ENCODE measurements at places on chromosomes 3 and 15. TPM values are rescaled to one million over a fixed set of nuclear protein-coding genes. Genes with fewer than 3 reads are reported as not detected.

RARB gene
- total RNA-seq: 10.4 TPM

ANKDD1A gene
- total RNA-seq: 1.8 TPM

ITIH1 gene
- total RNA-seq: not detected

IGDCC3 gene
- 0.08 TPM for total RNA-seq

PIERCE2 gene
- total RNA-seq: 4.7 TPM

ABTB1 gene
- 13.5 TPM for total RNA-seq

MCTP2 gene
- total RNA-seq: not detected

EFHB gene
- total RNA-seq: 0.72 TPM

TXNRD3 gene
- total RNA-seq: 6.5 TPM

RTP1 gene
- not detected for total RNA-seq

DPPA2 gene
- not detected for total RNA-seq

SPPL2A gene
- total RNA-seq: 98.0 TPM

EPHB3 gene
- total RNA-seq: 0.50 TPM

TMEM212 gene
- not detected for total RNA-seq

SRPRB gene
- 54.3 TPM for total RNA-seq

KNL1 gene
- 5.1 TPM for total RNA-seq

EPHA6 gene
- not detected for total RNA-seq

ZMYND10 gene
- 0.93 TPM for total RNA-seq

CHAC1 gene
- 9.5 TPM for total RNA-seq

AGBL1 gene
- total RNA-seq: not detected

FILIP1L gene
- 0.03 TPM for total RNA-seq

SH2D7 gene
- not detected for total RNA-seq

SLC35G2 gene
- 28.5 TPM for total RNA-seq

ACKR4 gene
- total RNA-seq: not detected

SLC12A1 gene
- total RNA-seq: not detected

FSD2 gene
- not detected for total RNA-seq

CLSTN2 gene
- total RNA-seq: 0.05 TPM

UTS2B gene
- 0.08 TPM for total RNA-seq

TRPM1 gene
- not detected for total RNA-seq

MYRIP gene
- not detected for total RNA-seq

FYCO1 gene
- 5.1 TPM for total RNA-seq

ALDH1A2 gene
- total RNA-seq: not detected

TERC gene
- total RNA-seq: 0.35 TPM

PLCL2 gene
- 5.7 TPM for total RNA-seq

C3orf22 gene
- total RNA-seq: not detected

MELTF gene
- total RNA-seq: 71.8 TPM

PLS1 gene
- 11.8 TPM for total RNA-seq

TMEM45A gene
- 2.0 TPM for total RNA-seq

SCN11A gene
- total RNA-seq: not detected

GCSAM gene
- not detected for total RNA-seq

OR5K2 gene
- not detected for total RNA-seq

PP2D1 gene
- total RNA-seq: not detected

All from A549 treated with CORT108297 at 1 μM for 4 hours (cell line).